ENCODE measurements at places on chromosomes 6 and 20.

- DNase-seq = no peak
Measured at GRCh38 chr6:128478230-128479047, 42.0 kb downstream of the PTPRK start.

- DNase-seq = peak; percentile 58
Measured at GRCh38 chr20:19749618-19750071, 8.4 kb upstream of the RIN2 start.

DNA sequence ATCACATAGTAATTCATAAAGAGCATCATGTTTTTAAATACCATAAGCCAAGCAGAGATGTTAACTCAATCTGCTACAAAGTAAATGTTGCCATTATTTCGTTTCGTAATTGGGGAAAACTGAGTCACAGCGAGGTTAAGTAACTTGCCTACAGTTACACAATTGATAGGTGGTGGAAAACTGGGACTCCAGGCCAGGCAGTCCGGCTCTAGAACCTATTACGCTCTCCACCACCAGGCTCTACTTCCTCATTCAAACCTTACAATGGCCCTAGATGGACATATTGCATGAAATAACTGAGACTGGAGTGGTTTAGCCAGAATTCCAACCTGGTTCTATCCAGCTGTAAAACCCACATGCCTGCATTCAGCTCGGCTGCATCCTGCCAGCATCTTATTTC, 58.2 kb downstream of the LINC00237 start:
- DNase-seq = no peak

GRCh38 chr6:70376628-70377027, 36.7 kb upstream of the FAM135A start:
- no peak for DNase-seq

DNA sequence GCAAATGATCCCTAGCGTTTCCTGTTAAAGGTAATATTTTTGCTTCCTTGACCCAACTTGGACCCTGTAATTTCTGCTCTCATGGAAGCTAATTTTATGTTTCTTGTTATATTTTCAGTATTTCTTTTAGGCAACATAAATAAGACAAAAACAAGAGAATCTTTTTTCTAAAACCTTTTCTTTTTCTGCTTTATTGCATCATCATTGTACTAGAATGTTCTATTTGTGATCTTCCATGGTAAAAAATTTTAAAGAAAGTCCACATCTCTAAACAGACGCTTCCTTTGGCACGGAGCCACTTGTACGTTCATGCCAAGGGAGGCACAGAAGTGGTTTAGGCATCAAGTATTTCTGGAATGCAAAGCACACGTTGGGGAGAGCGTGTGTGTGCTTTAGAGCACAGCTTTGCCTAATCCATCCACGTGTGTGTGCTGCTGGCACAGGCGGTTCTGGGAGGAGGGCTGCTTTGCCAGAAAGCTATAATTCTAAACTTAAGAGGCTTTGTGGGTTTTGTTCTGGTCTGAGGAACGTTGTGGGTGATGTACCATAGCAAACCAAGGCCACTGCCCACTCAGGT, 98.3 kb downstream of the SASH1 start:
- peak; percentile 53 for DNase-seq

GRCh38 chr6:47230579-47230978, 79.1 kb downstream of the TNFRSF21 start:
- DNase-seq = no peak

GRCh38 chr6:46016063-46016608, 476 bp upstream of the CLIC5 start:
- no peak for DNase-seq

DNA sequence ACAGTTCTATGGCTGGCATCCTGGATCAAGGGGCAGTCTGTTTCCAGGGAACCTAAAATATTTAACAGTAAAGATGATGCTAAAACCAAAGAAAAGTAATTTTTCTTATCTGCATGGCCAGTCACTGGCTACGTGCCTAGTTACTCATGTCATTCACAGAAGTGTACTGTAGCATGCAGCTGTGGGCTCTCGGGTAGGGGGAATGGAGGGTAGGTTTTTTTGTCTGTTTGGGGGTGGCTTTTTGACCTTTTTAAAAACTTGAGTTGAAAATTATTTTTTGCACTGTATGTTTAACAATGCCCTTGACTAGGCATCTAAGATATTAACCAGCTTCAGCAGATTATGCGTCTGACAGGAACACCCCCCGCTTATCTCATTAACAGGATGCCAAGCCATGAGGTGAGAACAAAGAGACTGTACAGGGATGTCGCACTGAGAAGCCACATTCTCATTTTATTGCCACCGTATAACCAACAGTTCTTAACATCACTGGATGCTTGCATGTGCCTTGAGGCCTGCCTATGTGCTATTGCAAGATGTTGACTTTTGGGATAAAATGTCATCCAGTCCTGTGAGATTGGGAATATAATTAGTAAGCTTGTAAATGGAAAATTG, 30.3 kb upstream of the MAPK13 start:
- no peak for DNase-seq

DNA sequence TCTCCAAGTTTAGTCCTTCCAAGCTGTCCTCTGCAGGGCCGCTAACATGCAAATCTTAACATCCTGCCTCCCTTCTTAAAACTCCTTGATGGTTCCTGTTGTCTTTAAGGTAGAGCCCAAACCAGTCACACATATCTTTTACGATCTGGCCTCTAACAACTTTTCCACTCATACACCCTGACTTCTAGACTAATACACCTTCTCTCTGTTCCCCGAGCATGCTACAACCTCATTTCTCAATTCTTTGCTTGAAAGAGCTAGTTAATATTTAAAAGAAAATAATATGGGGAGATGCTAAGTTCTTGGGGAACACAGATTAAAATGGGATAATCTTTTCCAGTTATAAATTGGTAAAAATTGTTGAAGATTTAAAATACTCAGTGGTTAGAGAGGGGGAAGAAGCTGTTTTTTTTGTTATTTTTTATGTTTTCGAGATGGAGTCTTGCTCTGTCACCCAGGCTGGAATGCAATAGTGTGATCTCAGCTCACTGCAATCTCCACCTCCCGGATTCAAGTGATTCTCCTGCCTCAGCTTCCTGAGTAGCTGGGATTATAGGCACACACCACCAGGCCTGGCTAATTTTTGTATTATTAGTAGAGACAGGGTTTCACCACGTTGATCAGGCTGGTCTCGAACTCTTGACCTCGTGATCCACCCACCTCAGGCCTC, 250.7 kb downstream of the MAFB start:
- DNase-seq = no peak

DNA sequence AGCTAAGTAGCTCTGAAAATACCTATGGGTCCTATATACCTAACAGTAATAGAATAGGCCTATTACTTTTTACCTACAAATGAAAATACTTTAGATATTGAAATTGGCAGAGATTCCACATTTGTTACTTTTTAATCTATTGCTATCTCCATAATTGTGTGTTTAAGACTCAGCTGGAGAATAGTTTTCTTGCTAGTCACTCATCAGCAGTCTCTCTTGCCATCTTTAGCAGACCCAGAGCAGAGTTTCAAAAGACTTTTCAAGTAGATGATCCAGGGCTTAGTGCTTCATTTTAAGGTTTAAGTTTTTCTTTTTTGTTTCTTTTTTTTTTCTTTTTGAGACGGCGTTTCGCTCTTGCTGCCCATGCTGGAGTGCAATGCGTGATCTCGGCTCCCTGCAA, 12.9 kb downstream of the ANKS1A start:
- DNase-seq = no peak
